ENCODE measurements at places on chromosomes 7 and 10.
A peak's percentile ranks its signal among the peaks of the same experiment; 100 is the strongest.

- DNase-seq = no peak
Observed at GRCh38 chr7:116499168-116500077, at the start of gene CAV2. Gene CAV2 (plus strand): TSS chr7:116499738. CDS start chr7:116499782, 44 bp downstream.

GRCh38 chr10:64070241-64070640 lies 549.0 kb downstream of the REEP3 start:
- no peak for DNase-seq

DNA sequence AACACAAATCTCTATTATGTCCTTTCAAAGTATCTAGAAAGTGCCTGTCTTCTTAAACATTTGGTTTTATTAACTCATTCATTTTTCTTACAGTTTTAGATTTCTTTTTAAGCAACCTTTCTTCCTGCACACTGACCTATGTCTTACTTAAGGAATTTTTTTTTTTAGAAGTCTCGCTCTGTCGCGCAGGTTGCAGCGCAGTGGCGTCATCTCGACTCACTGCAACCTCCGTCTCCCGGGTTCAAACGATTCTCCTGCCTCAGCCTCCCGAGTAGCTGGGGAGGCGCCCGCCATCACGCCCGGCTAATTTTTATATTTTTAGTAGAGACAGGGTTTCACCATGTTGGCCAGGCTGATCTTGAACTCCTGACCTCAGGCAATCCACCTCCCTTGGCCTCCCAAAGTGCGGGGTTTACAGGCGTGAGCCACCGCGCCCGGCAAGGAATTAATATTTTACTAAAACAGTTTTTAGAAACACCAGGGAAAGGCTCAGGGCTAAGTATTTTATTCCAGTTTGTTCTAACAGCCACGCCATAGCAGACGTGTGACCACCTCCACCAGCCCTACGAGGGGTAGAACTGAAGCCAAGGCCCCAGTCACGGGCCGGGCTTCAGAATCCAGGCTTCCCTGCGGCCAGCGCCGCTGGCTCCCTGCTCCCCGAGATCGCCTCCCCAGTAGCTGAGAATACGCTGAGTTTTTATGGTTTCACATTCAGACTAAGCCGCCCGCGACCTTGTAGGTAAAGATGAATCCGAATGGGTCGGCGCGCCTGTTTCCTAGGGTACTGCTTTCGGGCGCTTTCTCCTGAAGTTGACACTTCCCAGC lies 941 bp upstream of the LUC7L2 start:
- DNase-seq = peak; percentile 36

- no peak for DNase-seq
Observed at GRCh38 chr7:2357165-2357564, 2.5 kb downstream of the EIF3B start.

- peak; percentile 8 for DNase-seq
Observed at GRCh38 chr7:144437370-144438191, 34.1 kb upstream of the NOBOX start.

DNA sequence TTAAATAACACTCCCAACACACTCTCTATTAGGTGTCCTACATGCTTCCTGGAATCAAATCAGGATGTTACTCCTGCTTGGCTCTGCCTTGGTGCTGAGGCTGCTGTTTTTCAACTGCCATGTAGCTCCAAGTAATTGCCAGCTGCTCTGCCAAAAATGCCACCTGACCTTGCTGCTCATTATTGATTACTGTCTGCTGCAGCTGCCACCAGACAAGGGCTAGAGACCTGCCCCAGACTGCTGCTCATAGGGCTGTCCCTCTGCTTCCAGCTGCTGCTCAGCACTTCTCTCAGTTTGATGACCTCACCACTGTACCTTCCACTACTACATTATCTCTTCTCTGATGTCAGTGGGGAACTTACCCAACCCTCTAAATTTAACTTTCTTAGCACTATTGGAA lies 102.5 kb downstream of the PCLO start:
- DNase-seq = no peak

DNA sequence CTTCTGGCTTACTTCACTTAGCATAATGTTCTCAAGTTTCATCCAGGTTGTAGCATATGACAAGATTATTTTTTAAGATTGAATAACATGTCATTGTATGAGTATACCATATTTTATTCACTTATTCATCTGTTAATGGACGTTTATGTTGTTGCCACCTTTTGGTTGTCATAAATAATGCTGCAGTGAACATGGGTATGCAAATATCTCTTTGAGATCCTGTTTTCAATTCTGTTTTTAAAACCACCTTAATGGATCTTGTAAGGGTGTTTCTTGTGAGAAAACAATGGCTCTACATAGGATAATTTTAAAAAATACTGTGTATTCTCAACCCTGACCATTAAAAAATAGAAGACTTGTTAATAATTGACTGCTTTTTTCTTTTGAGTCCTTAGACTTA lies 290.7 kb upstream of the TMEM229A start:
- no peak for DNase-seq

DNA sequence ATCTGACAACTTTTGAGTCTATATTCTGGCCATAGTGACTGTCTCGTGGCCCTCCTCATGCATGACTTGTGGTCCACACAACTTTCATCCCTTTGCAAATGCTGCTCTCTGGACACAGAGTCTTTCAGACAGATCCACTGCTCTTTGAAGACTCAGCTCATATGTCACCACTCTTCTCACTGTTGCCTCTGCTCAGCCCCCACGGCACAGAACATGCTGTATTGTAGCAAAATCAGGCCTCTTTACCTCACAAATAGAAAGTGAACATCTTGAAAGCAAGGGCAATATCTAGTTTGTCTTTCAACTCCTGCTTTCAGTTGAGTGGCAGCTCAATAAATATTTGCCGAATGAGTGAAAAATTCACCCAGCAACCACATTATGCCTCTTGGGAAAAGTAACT lies 443.5 kb downstream of the NRG3 start:
- DNase-seq = no peak

GRCh38 chr7:2288503-2288902 lies 25.7 kb downstream of the SNX8 start:
- no peak for DNase-seq

DNA sequence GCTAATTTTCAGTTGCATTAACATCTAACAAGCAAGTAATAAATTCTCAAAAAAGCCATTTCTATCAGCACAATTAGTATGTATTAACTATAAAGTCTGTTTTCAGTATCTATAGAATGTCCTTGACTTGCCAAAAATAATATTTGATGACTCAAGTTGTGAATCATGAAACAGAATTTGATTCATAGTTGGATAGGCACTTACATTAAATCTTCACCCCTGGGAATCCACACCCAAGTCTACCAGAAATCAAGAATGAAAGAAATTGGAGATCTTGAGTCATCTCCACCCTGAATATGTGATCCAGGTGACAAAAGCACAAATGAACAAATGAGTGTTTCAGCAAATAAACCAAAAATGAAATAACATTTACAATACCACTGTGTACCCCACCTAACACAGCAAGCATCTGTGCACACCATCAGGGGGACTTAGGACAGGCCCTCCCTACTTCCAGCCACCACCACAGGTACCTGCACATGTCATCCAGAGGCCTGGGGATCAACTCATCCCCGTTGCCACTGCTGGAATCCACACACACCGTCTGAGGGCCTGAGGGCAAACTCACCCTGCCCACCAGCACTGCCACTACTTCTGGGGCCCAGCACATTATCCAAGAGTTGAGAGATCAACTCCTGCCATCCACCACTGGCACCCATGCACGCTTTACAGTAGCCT lies 160.1 kb downstream of the MTERF1 start:
- DNase-seq = no peak

- no peak for DNase-seq
Observed at GRCh38 chr10:71216751-71217265, 4.4 kb downstream of the UNC5B start.
